IPS DF 6.9 (cell line): ENCODE measurements at places on chromosomes 5 and 9.

GRCh38 chr5:52885614-52886013 is 97.9 kb downstream of the ITGA1 start:
- no peak for DNase-seq

GRCh38 chr5:61254969-61255555 is 77.0 kb upstream of the ZSWIM6 start:
- no peak for DNase-seq

DNA sequence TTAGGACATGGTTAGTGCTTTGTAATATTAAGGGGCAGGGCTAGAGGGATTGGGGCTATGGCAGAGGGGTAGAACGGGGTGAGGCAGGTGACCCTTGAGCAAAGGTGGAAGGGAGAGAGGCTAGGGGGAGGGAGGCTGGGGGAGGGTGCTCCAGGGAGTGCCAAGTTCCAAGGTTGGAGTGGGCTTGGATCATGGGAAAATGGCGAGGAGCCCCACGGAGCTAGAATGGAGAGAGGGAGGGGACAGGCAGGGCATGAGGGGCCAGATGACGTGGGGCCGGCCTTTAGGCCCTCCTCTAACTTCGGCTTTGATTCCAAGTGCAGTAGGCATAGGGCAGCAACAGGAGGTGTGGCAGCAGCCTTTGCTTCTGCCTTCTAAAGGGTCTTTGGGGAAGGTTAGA is 171.8 kb upstream of the PANK3 start:
- no peak for DNase-seq

GRCh38 chr9:90929626-90930025 is 128.0 kb downstream of the SYK start:
- no peak for DNase-seq

- no peak for DNase-seq
These were observed 1857.8 kb upstream of the WWC1 start for GRCh38 chr5:166433679-166434078.

DNA sequence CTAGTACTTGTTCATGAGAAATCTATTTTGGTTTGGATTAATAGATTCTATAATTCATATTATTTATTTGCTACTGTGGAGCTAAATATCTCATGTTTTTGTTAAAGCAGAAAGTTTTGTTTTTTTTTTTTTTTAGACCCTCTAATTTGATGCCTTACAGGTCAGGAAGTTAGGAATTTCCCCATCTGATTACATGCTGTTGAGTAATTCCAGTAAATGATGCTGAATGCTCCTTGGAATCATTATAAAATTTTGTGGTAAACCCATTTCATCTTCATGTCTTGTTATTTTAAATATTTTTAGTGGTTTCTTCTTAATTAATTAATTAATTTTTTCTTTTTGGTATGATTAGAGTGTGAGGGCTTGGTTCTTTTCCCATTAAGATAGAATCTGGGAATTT is 35.6 kb downstream of the NNT start:
- DNase-seq: no peak

- DNase-seq: no peak
These were observed 372.1 kb downstream of the MTRR start for GRCh38 chr5:8241076-8241475.

- DNase-seq: no peak
These were observed 83.4 kb upstream of the IQGAP2 start for GRCh38 chr5:76319673-76320072.

- DNase-seq: no peak
These were observed 70.5 kb downstream of the PIK3R1 start for GRCh38 chr5:68285851-68286611.

DNA sequence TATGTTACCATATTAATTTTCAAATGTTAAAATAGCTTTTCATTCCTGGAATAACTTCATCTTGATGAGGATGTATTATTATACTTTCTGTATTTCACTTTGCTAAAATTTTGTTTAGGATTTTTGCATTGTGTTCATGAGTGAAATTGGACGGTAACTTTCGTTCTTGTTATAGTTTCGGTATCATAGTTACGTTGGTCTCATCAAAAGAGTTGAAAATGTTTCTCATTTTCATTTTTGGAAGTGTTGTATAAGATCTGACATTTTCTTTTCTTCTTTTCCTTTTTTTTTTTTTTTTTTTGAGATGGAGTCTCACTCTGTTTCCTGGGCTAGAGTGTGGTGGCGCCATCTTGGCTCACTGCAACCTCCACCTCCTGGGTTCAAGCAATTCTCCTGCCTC is 20.0 kb downstream of the PRRT1B start:
- DNase-seq: no peak

- no peak for DNase-seq
These were observed 116.9 kb downstream of the ARRDC3 start for GRCh38 chr5:91266184-91266705.

DNA sequence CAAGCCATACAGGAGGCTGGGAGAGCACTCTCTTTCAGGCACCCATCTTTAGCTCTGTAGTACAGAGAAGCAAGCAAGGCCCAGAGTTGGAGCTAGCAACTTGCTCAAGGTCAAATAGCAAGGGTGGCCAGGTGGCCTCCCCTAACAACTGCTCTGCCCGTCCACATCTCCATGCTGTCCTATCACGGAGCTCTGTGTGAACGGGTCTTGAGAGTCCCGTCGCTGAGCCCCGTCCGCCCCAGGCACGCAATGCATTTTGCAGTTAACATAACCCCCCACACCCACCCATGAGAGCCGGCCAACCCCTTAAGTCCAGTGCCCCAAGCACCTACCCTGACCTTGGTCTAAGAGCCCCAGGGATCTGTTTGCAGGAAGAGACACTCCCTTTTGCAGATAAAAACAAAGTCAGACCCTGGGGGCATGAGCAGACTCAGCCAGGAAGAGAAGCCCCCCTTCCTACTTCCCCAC is 1.5 kb downstream of the RNF44 start:
- DNase-seq: no peak

- no peak for DNase-seq
These were observed 1.2 kb upstream of the ADAMTS6 start for GRCh38 chr5:65482736-65483545.

DNA sequence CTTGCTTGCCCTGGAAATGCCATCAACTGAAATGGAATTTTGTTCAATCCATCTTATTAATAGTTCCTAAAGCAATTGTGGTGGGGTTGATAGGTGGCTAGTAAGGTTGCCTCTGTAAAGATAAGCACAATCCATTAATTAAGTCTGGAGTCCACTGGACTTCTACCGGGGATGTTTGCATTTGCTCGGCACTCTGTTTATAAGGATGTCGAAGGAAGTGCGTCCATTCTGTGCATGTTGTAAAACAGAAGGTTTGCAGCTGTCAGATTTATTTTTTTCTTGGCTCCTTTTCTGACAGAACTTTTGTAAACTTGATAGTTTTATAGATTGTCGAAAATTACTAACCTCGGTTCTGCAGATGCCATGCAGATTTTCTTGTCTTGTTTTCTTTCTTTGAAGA is 12.8 kb upstream of the TNFAIP8 start:
- DNase-seq: no peak

DNA sequence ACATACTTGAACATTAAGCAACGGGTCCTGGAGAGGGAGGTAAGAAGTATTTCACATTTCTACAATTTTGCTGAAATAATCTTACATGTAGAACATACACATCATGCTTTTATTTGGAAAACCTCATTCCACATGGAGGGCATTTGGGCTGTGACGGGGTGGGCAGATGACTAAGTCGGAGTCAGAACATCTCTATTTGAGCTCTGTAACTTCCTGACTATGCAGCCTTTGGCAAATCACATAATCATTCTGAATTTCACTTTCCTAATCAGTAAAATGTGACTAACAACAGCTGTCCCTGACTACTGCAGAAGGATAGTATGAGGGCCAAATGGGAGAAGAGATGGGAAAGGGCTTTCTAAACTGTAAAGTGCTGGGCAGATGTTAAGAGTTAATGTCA is 17.1 kb upstream of the IL6ST start:
- DNase-seq: no peak

- DNase-seq: no peak
These were observed 764 bp upstream of the GRIN1 start for GRCh38 chr9:137138058-137138721.

DNA sequence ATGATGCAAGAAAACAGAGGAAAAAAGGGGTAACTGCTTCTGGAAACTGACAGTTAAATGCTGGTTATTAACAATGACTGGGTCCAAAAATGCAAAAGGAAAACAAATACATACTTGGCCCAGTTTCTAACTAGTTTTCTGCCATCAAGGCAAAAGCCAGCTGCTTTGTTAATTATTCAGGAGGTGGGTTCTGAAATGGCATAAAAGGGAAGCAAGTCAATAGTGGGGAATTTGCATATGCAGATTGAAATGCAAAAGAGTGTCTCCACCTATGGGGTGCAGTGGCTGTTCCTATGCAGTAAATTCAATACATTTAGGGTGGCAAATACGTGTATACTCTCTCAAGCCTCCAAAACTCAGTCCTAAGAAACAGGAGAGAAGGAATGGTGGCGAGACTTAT is 33.4 kb downstream of the BARHL1 start:
- no peak for DNase-seq

DNA sequence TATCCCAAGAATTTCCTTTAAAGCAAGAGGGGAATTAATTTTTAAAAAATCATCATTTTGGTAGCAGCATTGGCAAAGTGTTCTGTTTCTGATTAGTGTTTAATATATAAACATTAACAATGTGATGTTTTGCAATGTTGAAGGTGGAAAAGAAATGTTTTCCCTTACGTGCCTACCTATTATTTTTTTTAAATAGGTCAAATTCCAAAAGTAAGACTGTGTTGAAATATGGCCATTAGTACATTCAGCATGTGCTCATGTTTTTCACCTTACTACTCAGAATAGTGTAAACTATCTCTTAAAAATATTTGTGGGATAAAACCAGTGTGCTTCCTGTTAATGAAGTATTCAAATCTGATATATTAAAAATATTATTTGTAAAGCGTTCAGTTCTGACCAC is 3.3 kb downstream of the DOCK8 start:
- DNase-seq: no peak
